ENCODE measurements at places on chromosomes 3 and 15. TPM values are rescaled to one million over a fixed set of nuclear protein-coding genes. Genes with fewer than 3 reads are reported as not detected.
A peak's percentile ranks its signal among the peaks of the same experiment; 100 is the strongest.

- no peak for DNase-seq
Measured at GRCh38 chr15:70584838-70585706, 178.3 kb downstream of the UACA start.

DNA sequence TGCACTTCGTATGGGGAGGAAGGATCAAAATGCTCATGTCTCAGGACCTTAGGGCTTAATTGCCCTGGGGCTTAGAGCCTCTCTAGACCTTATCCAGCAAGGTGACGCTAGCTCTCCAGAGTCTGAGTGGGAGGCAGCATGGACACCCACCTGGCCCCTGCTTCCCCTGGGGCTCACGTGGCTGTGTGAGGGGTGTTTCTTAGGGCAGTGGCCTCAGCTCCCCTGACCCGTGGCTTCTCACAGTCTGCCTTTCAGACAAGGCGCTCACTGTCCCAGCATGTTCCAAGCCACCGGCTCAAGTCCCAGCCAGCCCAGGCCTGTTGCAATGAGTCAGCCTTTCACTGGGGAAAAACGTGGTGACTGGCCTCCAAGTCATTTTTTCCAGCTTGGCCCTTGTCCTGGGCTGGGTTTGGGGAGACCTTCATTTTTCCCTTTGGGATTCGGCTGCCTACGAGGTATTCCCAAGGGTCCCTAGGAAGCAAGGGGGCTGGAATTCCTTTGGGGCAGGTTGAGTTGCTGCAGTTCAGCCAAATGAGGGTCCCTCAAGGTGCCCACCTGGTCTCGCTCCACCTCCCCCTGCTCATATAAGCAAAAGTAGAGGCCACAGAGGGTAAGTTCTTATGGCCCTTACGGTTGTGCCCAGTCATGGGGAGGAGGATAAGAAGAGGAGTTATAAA lies 15.7 kb downstream of the BHLHE40 start:
- DNase-seq: peak; percentile 65

The GRK7 gene
- 0.18 TPM for polyA plus RNA-seq

The GPR160 gene
- 26.2 TPM for polyA plus RNA-seq

The CCR8 gene
- polyA plus RNA-seq: not detected

Data from left kidney (tissue), 8 donors.